ENCODE measurements at places on chromosomes 11 and 22.

- no peak for DNase-seq
These were observed 78.8 kb downstream of the FEZ1 start for GRCh38 chr11:125416981-125417935.

DNA sequence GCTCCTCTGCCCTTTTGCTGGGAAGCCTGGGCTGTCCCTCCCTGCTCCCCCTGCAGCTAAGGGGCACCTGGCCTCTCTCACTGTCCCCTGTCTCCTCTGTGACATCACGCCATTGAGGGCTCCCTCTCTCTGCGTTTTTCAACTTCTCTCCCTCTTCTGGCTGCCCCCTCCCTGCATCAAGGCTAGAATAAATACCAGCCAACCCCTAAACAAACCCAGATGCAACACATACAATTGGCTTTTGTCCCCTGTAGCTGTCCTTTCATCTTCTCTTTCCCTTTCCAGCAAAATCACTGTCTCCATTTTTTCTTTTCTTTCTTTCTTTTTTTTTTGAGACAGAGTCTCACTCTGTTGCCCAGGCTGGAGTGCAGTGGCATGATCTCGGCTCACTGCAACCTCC is 3.3 kb upstream of the MIEF1 start:
- DNase-seq: no peak

DNA sequence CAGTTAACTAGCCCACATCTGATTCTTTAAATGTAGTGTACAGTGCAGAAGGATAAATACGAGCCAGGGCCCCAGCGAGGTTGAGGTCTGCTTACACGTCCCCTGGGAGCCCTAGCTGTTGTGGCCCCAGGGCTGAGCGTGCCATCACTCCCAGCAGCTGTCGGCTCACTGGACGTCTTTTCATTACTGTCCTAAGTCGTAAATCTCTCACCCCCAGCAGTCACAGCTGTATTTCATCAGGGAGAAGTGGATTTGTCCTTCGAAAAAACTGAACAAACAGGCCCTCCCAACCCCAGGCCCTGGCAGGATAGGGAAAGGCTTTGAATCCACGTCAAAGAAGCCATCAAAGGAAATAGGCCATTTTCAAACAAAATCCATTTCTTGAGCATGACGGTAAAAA is 110.4 kb upstream of the CSNK2A3 start:
- DNase-seq: no peak

GRCh38 chr11:16763746-16764145 is 25.3 kb downstream of the C11orf58 start:
- DNase-seq: no peak

- DNase-seq: no peak
These were observed 10.1 kb downstream of the MUC2 start for GRCh38 chr11:1084561-1085439.

GRCh38 chr22:32696089-32696488 is 105.4 kb upstream of the TIMP3 start:
- DNase-seq: no peak

DNA sequence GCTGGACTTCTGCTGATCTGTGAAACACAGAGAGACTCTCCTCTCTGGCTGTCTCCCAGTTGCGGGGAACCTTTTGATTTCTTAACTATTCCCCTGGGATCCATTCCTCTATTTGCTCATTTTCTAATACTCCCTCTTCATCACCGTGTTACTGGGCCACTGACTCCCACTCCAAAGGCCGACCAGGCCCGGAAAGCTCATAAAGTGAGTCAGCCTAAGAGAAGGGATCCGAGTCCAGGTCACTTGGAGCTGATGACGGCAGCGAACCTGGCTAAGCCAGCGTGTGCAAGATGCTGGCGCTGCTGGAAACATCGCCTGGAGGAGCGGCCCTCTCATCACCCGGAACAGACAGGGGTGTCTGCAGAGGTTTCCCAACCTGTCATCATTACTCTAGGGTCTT is 112.8 kb downstream of the FBXO7 start:
- no peak for DNase-seq

- DNase-seq: peak; percentile 71
These were observed 20.0 kb downstream of the C11orf24 start for GRCh38 chr11:68251765-68252164.

DNA sequence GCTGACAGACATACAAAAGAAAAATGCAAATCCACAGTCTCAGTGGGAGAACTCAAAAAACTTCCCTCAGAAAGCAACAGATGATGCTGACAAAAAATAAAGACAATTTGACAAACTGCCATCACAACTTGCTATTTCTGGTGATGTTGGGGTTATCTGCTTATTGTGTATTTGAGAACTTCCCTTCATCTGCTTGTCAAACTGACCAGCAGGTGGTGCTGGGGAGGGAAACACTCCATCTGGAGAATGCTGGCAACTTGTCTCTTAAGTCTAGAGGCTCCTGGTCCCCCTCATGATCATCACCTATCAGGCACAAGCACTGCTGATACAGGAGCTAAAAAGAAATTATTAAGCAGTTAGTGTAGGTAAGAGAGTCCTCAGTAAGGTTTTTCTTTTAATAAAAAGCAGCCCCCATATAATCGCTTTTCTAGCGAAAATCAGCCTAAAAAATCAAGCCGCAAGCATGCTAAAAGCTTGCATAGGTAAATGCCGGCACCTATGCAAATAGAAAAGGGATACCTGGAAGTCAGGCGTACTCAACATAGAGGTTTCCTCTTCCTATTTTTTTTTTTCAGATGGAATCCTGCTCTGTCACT is 9.8 kb upstream of the FAM111B start:
- peak; percentile 82 for DNase-seq

- no peak for DNase-seq
These were observed 29.8 kb downstream of the AHNAK start for GRCh38 chr11:62516736-62517371.

DNA sequence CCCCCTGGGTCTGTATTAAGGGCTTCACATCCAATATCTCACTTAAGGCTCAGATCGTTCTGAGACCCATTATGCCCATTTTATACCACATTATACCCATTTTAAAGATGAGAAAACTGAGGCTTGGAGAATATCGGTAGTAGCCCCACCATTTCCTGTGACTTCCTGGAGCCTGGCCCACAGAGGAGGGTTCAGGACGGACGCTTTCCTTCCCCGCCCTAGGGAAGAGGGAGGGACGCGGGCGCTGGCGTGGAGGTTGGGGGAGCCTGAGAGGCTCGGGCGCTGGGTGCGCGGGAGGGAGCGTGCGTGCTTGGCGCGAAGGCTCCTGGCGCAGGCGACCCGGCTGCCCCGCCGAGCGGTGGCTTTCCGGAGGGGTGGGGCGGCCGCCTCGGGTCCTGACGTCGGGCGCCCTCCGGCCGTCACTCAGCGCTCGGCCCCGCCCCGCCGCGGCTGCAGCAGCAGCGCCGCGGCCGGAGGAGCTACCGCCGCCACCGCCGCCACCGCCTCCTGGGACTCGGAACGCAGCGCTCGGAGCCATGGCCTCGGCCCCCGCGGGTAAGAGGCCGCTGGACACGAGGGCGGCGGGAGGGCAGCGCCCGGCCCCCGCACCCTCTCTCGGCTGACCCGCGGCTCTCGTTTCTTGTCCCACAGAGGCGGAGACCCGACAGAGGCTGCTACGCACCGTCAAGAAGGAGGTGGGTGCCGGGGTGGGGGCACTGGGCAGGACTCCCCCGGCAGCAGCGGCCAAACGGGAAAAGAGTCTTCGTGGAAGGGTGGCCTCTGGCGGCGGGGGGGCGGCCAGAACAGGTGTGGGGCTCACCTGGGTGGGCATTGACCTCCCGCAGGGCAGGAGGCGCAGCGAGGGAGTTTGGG is at the start of gene SGSM1:
TSS of gene SGSM1 (plus strand) at position 422 of the 873 bp plus-strand sequence. CDS start at position 537, 115 bp downstream.
- DNase-seq: peak; percentile 86

- peak; percentile 59 for DNase-seq
These were observed 60.2 kb downstream of the BRD1 start for GRCh38 chr22:49767355-49768062.

- DNase-seq: no peak
These were observed 355.2 kb downstream of the SOX6 start for GRCh38 chr11:16001044-16001568.

DNA sequence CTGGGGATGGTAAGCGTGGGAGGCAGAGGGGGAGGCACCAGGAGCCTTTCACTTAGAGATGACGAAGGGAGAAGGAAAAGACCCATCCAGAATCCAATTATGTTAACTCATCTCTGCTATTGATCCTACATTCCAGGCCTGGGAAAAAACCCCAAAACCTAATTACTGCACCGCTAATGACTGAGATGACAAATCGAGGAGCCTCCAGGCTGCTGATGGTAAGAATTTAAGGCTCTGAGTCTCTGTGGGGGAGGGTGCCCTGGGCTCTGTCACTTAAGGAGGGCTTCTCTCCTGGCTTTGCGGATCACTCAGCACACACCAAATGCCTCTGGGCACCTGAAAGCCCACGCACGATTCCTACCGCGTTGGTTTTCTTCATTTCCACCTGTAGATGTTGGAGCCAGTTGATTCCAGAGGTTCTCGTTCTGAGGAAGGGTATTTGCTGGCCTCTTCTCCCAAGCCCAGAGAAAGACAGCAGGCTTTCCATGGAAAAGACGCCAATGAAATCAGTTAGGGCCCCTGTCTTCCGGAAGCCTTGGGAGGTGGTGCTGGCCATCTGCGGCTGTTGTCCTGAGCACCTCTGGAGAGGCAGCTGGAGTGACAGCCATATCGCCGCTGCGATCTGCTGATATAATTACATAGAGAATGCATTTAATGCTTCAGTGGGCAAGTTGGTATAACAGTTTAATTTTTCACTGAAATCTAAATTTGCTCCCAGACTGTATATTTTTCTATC is 751.2 kb downstream of the BRD1 start:
- no peak for DNase-seq
